ENCODE measurements at places on chromosomes 2 and 18.

DNA sequence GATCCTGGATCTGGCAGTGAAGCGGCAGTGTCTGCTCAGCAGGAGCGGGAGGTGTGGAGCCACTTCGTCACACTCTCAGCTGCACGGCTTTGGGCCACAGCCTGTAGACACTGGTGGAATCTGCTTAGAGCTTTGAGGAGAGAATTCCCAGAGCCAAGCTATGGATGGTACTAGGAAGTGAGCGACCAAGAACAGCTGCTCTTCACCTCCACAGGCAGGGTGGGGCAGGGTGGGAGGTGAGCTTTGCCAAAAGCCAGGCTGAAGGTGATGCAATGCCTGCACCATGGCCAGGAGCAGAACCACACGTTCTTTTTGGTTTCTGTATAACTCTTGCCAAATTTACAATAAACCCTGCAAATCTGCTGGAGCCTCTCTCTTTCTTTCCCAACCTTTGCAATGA lies 226.1 kb downstream of the ANKRD30B start:
- no peak for DNase-seq

GRCh38 chr2:229752970-229753729 lies 38.8 kb upstream of the DNER start:
- DNase-seq, result no peak

GRCh38 chr2:127968610-127969339 lies 59.1 kb downstream of the SAP130 start:
- no peak for DNase-seq

DNA sequence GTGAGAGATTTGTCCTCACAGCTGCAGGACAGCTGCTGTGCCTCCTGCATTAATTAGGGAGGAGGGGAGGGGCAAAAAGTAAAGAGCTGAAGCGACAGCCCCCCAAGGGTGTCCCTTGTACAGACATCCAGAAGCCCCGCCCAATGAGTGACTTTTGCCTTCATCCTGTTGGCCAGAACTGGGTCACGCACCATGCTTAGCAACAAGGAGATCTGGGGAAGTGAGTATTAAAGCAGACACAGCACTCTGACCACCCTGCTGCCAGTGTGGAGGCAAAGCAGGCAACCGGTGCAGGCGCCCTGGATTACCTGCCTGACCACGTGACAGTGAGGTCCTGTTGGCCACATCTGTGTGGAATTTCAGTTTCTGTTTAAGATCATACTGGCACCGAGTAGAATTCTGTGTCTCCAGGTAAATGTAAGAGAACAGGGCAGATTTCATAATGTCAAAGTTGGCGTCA lies 21.5 kb upstream of the BIN1 start:
- DNase-seq, result no peak

- no peak for DNase-seq
Observed at GRCh38 chr2:240561325-240561971, 1.3 kb downstream of the DUSP28 start.

Data from cerebellar nuclear complex (tissue), 1 donor.